EL (cell line): ENCODE measurements at places on chromosomes 16 and 17.

DNA sequence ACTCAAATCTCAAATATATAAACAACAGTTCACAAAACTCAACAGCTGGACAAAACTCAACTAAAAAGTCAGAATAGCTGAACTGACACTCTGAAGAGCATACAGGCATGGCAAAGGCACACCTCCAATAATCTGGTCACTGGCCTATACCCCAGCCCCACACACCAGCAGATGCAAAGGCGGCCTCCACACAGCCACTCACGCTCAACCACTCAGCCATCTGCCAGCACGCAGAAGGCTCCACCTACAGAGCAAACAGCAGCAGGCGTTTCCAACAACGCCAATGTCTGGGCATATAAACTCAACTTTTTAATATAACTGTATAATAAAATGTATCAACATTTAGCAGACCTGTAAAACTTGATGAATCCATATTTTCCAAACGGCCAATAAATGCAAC is 17.2 kb downstream of the USP7 start:
- no peak for DNase-seq

DNA sequence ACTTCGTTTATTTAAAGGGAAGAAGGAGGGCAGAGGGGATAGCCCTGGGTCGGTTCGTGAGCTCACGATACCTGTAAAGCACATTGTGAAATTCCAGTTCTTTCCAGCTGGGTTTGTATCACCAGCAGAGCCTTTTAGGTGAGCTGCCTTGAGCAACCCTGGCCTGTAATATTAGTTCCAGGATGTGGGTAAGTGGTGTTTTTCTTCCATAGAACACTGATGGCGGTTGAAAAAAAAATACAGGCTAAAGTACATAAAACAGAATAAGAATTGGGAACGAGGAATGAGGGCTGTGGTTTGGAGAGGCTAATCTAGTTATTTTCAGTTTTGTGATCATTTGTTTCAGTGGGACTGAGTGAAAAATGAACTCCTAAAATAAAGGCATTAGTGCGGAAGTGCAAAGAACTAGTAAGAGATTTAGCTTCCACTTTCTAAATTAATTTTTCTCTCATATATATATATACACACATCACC is 20.6 kb downstream of the HS3ST3B1 start:
- no peak for DNase-seq

GRCh38 chr17:47727704-47728036 is 5.4 kb upstream of the TBX21 start:
- DNase-seq: no peak

GRCh38 chr17:58757162-58757613 is 1.5 kb downstream of the PPM1E start:
- DNase-seq: no peak

DNA sequence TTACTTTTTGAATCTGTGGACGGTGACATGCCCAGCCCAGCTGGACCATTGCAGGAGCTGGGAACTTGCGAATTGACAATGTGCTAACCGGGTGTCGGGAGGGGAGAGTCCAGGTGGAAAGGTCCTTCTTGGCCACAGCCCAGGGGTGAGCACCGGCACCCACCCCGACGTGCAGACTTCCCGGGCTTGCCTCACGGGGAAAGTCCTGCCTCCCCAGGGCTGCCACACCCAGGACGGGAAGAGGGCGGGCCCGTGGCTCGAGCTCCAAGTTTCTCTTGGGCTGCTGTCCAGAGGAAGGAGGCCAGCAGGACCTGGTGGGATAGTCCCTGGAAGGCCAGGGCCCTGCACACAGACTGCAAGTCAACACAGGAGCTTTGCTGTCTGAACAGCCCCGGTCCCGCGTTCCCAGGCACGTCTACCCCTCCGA is 17.7 kb downstream of the CARD14 start:
- DNase-seq: no peak

GRCh38 chr16:74296104-74296431 is 546 bp upstream of the PSMD7 start:
- DNase-seq: no peak

DNA sequence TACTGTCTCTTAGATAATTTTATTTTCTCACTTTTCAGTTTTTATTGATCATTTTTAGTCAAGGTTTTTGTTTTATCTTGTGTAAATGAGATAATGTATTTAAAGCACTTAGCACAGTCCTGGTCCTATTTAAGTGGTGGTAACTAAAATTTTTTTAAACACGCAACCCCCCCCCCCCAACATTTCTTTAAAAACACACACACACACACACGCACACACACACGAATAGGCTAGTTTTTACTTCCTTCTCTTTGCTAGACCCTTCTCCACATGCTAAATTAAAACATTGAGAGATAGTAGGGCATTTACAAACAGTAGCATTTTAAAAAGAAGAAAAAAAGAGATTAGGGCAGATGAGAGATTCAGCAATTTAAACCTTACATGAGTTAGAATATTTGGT is 5.0 kb downstream of the NFATC3 start:
- no peak for DNase-seq

- DNase-seq: no peak
These were observed at the start of gene WNT9B for GRCh38 chr17:46851029-46851741. Gene WNT9B, plus strand, starts transcription at chr17:46851583. Its CDS starts 56 bp downstream, at chr17:46851639.

- no peak for DNase-seq
These were observed 60.7 kb downstream of the OR1D5 start for GRCh38 chr17:3002538-3003295.

DNA sequence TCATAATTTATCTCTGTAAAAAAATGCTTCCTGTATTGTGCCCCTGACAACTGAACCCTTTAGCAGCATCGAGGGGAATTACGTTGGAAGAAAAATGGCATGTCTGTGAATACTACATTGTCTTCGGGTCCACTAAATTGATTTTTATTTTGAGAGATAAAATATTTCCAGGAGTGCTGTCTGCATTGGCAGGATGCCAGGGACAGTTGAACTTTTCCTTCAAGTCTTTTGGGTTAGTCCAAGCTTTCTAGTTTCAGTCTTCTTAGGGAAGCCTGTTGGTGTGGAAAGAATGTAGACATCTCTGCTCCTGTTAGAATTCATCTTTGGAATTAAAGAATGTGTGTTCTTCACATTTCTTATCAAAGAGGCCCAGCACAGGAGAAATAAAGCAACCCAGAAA is 557.9 kb downstream of the TMEM114 start:
- DNase-seq: no peak

DNA sequence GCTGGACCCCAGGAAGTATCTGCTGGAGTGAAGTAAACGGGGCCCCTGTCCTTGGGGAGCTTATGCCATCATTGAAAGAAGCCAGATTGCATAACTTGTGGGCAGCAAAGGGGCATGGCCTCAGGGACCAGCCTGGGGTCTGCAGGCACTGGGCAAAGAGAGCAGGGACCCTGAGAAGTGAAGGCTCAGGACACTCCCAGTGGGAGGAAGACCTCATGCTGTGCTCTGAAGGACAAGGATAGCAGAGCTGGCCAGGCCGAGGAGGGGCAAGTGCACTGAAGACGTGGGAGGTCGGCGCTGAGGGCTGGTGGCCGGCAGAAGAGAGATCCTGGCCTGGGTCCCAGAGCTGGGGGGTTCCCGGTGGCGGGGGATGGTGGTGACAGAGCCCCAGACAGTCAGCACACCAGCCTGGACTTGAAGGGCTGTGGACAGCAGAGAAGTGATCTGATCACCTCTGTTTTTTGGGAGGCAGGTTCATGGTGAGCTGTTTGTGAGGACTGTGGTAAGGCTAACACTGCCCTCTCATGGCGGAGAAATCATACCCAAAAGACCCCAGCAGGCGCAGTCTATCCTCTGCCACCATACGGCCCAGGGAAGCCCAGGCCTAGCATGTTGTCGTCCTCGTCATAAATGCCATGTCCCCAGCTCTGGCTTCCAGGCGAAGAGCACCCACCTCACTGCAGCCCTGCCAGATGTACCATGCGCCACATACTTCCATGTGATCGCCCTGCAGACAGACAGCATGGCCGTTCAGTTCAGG is 7.1 kb upstream of the CNP start:
- DNase-seq: peak; percentile 52

DNA sequence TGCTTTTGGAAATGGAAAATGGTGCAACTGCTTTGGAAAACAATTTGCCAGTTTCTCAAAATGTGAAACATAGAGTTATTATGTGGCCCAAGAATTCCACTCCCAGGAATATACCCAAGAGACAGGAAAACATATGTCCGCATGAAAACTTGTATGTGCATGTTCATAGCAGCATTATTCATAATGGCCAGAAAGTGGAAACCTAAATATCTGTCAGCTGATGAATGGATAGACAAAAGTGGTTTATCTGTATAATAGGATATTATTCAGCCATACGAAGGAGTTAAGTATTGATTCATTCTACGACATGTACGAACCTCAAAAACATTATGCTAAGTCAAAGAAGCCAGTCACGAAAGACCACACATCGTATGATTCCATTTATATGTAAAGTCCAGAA is 7.7 kb upstream of the COTL1 start:
- no peak for DNase-seq

DNA sequence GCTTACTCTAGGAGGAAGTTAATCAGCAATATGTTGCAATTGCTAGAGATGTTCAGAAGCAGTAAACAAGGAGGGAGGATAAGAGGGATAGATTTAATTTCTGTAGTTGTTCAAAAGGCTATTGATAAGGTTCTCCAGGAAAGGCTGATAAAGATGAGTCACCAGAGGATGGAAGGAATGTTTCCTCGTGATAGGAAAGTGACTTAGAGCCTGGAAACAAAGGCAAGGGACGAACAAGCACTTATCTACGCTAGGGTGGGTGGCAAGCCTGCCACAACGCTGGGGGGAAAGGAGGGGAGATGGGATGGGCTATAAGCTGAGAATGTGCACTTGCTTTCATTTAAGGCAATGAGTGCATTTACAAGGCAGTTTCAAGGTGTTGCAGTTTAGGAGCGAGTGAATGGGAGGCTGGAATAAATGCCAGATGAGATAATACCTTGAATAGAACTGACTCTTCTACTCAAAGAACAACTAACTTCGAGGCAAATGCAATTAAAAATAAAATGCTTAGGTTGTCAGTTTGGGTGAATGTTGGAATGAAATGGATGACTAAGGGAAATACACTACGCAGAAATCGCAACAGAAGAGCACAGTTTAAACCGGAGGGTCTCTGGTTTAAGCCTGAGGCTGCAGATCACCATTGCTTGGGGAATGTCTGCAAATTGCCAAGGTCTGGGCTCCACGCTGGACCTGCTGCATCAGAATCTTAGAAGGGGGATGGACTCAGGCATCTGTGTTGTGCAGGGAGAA is 76.0 kb upstream of the RBBP6 start:
- DNase-seq: no peak

- no peak for DNase-seq
These were observed 991 bp downstream of the KPNA2 start for GRCh38 chr17:68036304-68037147.

DNA sequence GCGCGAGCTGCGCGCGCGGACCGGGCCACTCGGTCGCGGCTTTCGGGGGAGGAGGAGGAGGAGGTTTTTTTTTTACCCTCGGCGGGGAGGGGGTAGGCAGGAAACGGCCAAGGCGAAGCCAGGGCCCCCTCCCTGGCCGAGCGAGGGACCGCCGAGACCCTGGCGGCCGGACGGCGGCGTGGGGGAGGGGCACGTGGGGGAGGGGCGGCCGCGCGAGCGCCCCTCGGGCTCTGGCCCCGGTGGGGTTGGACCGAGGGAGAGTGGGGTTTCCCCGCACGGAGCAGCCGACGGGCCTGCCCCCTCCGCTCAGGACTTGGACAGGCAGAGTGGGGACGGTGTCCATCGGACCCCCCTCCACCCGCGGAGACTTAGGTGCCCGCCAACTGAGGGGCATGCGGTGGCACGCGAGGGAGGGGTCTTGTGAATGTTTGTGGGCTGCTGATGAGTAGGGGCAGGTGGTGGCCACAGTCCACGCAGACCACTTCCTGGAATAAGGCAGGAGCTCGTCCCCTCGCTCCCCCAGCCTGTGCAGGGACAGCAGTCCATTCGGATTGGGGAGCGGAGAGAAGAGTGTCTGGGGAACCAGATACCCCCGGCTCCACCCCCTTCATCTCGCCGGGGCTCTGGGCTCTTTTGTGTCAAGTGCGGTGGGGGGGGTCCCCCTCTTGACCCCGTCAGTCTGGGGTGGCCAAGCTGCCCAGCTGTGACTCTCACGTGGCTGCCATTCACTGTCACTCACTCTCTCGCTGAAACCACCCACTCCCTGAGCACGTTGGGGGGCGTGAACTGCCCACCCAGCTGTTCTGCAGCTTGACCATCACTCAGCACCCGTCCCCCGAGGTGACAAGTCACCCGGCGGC is 3.0 kb upstream of the CHD3 start:
- peak; percentile 69 for DNase-seq

GRCh38 chr17:77118251-77118928 is 22.4 kb upstream of the SEC14L1 start:
- DNase-seq: no peak

- no peak for DNase-seq
These were observed 21.1 kb downstream of the CPSF4L start for GRCh38 chr17:73240561-73240960.

GRCh38 chr17:44830359-44831288 is 537 bp upstream of the GJC1 start:
- peak; percentile 49 for DNase-seq

DNA sequence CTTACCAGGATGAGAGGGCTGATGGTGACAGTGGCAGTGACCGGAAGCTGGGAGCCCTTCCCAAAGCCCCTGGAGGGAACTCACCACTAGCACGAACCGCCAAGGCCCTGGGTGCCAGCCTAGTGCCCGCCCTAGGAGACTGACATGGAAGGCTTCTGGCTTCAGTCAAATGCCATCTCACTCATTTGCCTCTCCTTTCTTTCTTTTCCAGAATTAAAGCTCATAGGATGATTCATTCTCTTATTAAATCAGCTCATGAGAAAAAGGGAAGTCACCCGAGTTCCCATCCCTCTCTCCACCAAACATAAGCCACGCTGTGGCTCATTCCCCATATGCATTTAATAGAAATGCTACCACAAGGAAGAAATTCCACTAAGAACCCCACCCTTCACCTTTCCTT is 12.1 kb downstream of the CUEDC1 start:
- DNase-seq: peak; percentile 58

GRCh38 chr17:60087882-60088669 is 9.4 kb upstream of the HEATR6 start:
- peak; percentile 52 for DNase-seq

- DNase-seq: no peak
These were observed 9.1 kb downstream of the SLC16A3 start for GRCh38 chr17:82237746-82238471.

GRCh38 chr16:89786474-89787364 is 29.7 kb downstream of the FANCA start:
- DNase-seq: no peak
